ENCODE measurements at places on chromosomes 3 and 15. TPM values are rescaled to one million over a fixed set of nuclear protein-coding genes. Genes with fewer than 3 reads are reported as not detected.
A peak's percentile ranks its signal among the peaks of the same experiment; 100 is the strongest.

GRCh38 chr3:31979001-31979697, 1.9 kb downstream of the OSBPL10 start:
- no peak for DNase-seq
- peaks cover 3% of the 10 kb centered on the region for H3K36me3 ChIP-seq
- peaks cover 48% of the 10 kb centered on the region for H3K27me3 ChIP-seq
- H3K27ac ChIP-seq = no peak overlapping the region
- peak overlapping the region; percentile 86 for H3K4me3 ChIP-seq

DNA sequence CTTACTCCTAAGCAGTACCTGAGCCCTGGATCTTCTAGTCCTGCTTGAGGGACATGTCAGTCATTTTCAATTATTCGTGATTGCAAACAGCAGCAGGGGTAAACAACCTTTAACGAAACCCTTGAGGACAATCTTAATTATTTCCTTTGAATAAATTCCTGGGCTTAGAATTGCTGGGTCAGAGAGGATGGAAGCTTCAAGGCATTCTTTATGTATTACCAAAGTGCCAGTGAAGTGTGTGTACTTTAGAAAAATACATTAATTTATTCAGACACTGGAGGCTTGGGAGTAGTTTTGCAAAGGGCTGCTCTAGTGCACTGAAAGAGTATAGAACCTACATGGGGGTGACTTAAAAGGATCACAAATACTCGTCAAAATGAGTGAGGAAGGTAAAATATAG, 280.8 kb upstream of the LRRFIP2 start:
- H3K27me3 ChIP-seq = peaks cover 28% of the 10 kb centered on the region
- no peak for DNase-seq
- H3K4me1 ChIP-seq = peaks cover 51% of the 10 kb centered on the region
- H3K27ac ChIP-seq = no peak overlapping the region
- H3K4me3 ChIP-seq = no peak overlapping the region

- H3K36me3 ChIP-seq = no peaks in the 10 kb centered on the region
- no peaks in the 10 kb centered on the region for H3K4me1 ChIP-seq
- H3K27me3 ChIP-seq = no peaks in the 10 kb centered on the region
- H3K27ac ChIP-seq = no peak overlapping the region
- H3K4me3 ChIP-seq = no peak overlapping the region
- no peak for DNase-seq
Observed at GRCh38 chr15:27826411-27826810, 272.7 kb downstream of the OCA2 start.

GRCh38 chr3:127455541-127456450, 134.7 kb downstream of the TPRA1 start:
- peak overlapping the region; percentile 57 for H3K4me3 ChIP-seq
- H3K36me3 ChIP-seq = no peaks in the 10 kb centered on the region
- peaks cover 38% of the 10 kb centered on the region for H3K4me1 ChIP-seq

- H3K4me1 ChIP-seq = peaks cover 55% of the 10 kb centered on the region
- H3K36me3 ChIP-seq = no peaks in the 10 kb centered on the region
- no peaks in the 10 kb centered on the region for H3K27me3 ChIP-seq
- DNase-seq = peak; percentile 38
Observed at GRCh38 chr15:90871139-90871715, 2.8 kb downstream of the FURIN start.

- H3K4me1 ChIP-seq = peaks cover 12% of the 10 kb centered on the region
- H3K27ac ChIP-seq = peak overlapping the region; percentile 80
- no peak for DNase-seq
- no peaks in the 10 kb centered on the region for H3K27me3 ChIP-seq
Observed at GRCh38 chr15:92610101-92610520, 45.5 kb downstream of the FAM174B start.

DNA sequence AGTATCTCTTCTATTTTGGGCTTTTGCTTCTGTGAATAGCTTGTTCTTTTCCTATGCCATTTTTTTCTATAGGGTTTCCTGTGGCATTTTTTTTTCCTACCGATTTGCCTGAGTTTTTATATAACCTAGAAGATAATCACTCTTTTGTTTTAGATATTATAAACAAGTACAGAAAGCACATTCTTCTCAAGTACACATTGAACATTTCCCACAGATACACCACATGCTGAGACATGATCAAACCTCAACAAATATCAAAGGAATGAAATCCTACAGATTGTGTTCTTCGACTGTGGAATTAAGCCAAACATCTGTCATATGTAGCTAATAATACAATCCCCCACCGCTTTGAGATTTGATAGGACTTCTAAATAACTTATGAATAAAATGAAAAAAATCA, 9.1 kb upstream of the FEM1B start:
- no peak for DNase-seq
- peaks cover 25% of the 10 kb centered on the region for H3K27me3 ChIP-seq
- no peak overlapping the region for H3K4me3 ChIP-seq
- H3K36me3 ChIP-seq = no peaks in the 10 kb centered on the region

DNA sequence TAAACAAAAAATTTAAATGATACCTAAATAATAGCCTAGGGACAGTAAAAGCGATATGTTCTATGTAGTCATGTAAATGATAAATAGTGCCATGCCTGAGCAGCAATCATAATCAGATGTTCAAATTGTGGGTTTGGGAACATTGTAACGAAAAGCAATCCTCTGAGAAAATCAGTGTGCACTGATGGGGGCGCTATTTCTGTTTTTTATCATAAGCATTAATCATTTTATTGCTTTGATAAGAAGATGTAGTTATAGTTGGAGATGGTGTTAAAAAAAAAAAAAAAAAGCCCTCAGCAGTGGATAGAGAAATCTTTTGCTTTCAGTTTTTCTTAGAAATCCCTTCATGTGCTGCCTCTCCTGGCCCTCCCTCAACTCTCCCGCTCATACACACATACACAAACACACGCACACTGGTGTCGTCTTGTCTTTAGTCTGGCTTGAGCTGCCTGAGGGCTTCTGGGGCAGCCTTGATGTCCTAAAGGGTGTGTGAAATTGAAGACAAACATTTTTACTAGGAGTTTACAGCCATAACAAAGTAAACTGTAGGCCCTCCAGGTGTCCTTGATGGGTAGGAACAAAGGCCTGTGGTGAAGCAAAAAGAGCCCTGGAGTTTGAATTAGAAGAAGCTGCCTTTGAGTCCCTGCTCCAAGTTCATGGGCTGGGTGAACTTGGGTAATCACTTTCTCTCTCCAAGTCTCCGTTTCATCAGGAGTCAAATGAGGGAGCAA, 428.1 kb downstream of the SOX2 start:
- peaks cover 37% of the 10 kb centered on the region for H3K4me1 ChIP-seq
- H3K4me3 ChIP-seq = no peak overlapping the region
- H3K27ac ChIP-seq = no peak overlapping the region
- H3K27me3 ChIP-seq = no peaks in the 10 kb centered on the region

GRCh38 chr3:189143771-189144170, 28.0 kb upstream of the TPRG1 start:
- DNase-seq = no peak
- H3K36me3 ChIP-seq = no peaks in the 10 kb centered on the region
- peaks cover 10% of the 10 kb centered on the region for H3K4me1 ChIP-seq

Gene GOLGA6L7
- total RNA-seq = not detected
